ELR (cell line): ENCODE measurements at places on chromosomes 12 and 14.

DNA sequence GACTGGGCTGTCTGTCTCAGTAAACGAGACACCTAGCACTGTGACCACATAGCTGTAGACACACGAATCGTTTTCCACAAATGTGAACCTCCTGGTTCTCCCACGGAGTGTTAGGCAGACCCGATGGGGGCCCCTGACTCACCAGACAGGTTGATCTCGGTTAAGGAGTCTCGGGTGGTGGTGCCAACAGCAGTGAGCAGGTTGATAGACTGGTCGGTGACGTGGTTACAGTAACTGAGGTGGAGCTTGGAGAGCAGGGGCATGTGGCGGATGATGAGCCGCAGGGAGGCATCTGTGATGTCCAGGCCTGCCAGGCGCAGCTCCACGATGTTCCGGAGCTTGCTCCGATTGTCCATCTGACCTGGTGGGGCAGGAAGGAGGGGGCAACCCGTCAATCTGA is 39.8 kb downstream of the RNF34 start:
- no peak for DNase-seq

- DNase-seq: no peak
Measured at GRCh38 chr12:18965203-18965602, 164.3 kb upstream of the PLEKHA5 start.

GRCh38 chr12:10153271-10154144 is 18.4 kb downstream of the OLR1 start:
- DNase-seq: peak; percentile 77

DNA sequence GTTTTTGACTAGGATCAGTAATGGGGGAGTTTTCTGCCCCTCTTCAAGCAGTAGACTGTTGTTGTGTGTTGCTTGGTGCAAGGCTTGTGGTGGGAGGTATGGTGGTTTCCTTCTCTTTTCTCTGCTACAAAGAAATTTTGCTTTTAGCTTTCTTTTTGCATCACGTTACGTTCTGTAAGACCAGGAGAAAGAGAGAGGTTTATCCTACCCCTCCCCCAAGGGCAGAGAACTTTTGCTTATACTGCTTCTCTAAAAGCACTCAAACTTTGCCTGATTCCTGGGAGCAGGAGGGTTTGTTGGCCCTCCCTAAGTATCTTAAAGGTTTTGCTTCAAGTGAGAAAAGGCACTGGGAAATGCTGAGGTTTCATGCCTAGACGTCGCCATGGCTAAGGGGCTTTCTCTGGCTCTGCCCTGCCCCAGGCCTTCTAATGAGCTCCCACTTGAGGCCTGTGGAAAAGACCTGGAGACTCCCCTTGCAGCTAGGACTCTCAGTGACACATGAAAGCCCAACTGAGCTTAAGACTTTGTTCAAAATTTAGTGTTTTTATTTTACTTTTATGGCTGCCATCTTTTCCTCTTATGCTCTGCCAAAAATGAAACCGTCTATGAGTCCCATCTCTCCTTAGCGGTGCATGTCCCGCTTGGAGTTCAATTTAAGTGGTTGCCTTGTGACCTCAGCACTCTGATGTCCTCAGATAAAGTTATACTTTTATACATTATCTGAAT is 49.2 kb downstream of the EIF2S3B start:
- DNase-seq: no peak

- DNase-seq: no peak
Measured at GRCh38 chr14:87540339-87540738, 452.6 kb downstream of the GALC start.

DNA sequence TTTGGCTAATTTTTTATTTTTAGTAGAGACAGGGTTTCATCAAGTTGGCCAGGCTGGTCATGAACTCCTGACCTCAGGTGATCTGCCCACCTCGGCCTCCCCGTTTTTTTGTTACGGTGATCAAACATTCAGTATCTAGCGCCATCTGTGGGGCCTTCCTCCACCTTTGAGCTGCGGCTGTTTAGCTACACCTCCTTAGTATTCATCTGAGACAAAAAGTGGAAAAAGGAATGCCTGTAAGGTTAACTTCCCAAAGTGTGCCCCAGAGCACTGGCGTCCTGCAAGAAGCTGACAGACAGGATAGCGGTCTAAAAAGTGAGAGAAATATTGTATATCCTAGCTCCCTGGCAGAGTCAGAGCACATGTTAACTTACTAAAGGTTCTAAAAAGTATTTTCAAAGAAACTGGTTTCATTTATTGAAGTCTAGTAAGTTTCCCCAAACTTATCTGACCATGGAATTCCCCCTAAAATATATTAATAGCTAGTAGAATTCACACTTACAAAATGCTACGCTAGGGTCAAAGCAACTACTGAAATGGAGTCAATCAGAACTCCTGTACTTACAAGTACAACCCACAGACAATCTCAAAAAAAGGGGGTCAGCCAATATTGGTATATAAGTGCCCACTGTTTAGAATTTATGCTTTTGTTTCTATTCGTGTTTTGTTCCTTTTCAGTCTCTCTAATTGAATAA is 59.1 kb downstream of the DUSP16 start:
- DNase-seq: no peak

- DNase-seq: no peak
Measured at GRCh38 chr12:120175062-120175461, 19.5 kb downstream of the GCN1 start.

DNA sequence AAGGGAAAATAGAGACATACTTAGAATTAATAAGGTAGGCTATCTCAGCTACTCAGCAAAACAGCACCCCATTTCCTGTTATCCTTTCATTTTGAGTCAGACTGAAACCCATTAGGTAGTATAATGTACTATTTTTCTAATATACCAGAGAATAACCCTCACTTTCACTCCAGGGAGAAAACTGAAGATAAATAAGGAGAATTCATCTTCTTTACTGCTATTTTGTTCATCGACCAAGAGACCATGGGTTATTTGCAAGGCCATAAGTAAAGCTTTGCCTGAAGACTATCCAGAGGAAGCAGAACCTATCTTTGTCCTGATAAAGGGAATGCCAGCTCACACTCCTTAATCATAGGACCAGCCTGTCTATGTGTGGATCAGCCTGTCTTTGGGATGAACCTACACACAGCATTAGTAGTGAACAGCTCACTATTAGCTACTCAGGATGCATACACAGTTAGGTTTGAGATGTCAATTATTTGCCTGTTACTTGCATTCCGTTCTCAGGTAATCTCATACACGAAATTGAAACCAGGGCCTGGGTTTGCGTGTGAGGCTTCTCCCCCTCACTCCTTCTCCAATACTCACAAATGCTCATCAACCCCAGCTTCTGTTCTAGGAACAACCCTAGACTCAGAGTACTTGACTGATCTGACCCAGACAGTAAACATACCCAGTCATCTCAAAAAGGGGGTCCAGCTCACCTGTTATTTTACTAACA is 124.4 kb downstream of the DAD1 start:
- no peak for DNase-seq

DNA sequence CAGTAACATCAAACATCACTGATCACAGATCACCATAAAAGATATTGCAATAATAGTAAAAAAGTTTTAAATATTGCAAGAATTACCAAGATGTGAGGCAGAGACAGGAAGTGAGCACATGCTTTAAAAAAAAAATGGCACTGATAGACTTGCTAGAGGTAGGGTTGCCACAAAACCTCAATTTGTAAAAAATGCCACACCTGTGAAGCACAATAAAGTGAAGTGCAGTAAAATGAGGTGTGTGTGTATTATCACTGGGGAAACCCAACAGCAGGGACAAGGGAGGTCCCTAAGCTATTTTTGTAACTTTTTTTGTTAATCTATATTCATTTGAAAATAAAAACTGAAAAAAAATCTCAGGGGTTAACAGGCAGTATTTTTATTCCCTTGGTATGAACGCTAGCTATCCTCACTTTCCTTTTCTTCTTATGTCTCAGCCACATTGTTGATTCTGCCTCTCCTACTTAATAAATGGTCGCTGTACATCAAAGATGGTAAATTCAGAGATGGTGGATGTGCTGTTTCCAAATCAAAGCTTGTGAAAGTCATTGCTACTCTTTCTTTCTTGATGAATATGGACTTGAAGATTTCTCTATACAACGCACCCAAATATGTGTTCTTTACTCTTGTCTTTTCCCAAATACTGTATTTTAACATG is 14.0 kb upstream of the KLRD1 start:
- DNase-seq: no peak

DNA sequence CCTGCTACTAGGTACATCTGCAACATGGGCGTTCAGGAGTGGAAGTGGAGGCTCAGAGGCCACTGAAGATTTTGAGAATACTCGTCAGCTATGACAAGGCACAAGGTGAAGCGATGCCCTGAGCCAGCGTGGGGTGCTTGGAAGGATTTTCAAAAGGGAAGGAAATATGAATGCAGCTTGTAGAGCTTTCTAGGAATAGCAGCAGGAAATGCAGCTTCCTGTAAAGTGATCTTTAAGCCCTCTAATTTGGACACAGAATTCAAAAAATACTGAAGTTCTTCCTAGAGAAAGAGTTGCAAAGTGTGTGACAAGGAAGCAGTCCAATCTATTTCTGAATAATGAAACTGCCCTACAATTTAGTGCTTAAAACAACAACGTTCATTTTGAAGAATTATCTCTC is 13.2 kb upstream of the C1S start:
- DNase-seq: no peak

DNA sequence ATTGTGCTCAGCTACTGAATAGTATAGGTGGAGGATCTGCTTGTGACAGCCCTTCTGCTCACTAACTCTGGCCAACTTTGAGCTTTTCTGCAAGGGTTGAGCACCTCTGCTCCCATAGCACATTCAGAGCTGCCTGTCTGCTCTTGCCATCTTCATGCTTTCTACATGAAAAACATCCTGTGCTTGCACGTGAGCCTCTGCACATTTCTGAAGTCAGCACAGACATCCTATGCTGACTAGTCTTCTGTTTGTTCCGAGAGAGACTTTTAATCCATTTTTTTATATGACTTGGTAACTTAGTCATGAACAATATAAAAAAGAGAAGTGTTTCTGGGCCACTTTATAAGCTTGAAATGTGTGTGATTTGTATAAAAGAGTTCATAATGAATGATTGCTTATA is 969.3 kb downstream of the TMTC2 start:
- DNase-seq: no peak

DNA sequence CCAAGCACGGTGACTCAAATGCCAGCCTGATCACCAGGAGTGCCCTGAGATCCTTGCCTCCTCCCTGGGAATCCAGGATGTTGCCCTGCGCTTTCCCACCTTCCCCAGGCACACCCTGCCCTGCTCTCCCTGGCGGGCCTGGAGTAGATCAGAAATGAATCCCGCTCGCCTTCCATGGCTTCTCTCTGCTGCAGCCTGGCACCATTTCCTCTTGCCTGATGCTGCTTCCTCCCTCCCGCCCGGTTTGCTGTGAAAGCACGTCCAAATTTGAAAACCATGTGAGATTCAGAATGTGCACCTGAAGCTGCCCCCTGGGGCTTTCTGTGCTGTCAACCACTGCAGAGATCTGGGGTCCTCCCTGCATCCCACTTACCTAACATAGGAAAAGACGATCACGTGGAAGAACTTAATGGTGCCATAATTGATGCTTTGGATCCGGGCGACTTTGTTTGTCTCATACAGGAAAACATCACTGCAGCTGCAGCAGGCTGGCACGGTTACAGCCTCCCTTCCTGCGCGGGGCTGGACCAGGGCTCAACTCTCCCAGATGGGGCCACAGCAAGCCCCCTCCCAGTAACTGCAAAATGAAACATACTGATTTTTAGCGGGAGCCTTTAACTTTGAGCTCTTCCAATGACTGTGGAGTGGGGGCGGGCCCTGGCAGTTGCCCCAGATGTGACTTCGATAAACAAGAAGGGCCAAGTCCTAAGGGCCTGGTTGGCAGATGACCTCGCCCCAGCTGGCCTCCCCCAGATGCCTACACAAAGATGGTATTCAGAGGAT is 24.9 kb upstream of the C12orf76 start:
- peak; percentile 36 for DNase-seq

DNA sequence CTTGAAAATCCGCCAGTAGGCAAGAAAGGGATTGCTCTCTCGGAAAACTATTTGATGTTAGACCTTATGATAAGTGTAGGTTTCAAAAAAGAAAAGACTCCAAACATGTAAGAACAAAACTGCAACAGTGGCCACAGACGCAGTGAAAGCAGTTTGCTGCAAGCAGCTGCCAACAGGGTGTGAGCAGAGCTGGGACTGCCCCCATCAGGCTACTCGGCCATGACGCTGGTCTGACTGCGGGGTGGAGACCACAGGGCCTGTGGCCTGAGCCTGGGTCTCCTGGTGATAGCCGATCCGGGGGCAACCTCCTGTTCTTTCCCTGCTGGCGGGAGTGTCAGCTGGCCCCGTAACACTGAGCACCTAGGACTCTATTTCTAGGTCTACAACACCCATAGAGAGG is 63.2 kb downstream of the AMN start:
- DNase-seq: no peak

GRCh38 chr12:113006641-113007040 is 28.3 kb downstream of the OAS2 start:
- DNase-seq: no peak

- peak; percentile 40 for DNase-seq
Measured at GRCh38 chr12:70638639-70639360, 1.6 kb upstream of the PTPRB start.

GRCh38 chr12:119692997-119693396 is 25.1 kb downstream of the PRKAB1 start:
- DNase-seq: peak; percentile 78

DNA sequence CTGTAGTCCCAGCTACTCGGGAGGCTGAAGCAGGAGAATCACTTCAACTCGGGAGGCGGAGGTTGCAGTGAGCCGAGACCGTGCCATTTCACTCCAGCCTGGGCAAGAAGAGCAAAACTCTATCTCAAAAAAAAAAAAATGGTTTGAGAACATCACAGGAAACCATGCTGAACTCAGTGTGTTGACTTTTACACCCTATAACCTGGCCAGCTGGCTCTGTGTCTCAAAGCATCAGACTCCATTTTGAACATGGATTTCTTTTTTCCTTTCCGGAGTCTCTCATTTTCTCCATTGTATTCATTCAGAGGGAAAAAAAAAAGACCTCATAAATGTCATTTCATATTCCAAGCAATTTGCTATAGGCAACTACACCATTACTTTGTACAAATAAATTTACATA is 63.2 kb upstream of the FOXN3 start:
- no peak for DNase-seq

DNA sequence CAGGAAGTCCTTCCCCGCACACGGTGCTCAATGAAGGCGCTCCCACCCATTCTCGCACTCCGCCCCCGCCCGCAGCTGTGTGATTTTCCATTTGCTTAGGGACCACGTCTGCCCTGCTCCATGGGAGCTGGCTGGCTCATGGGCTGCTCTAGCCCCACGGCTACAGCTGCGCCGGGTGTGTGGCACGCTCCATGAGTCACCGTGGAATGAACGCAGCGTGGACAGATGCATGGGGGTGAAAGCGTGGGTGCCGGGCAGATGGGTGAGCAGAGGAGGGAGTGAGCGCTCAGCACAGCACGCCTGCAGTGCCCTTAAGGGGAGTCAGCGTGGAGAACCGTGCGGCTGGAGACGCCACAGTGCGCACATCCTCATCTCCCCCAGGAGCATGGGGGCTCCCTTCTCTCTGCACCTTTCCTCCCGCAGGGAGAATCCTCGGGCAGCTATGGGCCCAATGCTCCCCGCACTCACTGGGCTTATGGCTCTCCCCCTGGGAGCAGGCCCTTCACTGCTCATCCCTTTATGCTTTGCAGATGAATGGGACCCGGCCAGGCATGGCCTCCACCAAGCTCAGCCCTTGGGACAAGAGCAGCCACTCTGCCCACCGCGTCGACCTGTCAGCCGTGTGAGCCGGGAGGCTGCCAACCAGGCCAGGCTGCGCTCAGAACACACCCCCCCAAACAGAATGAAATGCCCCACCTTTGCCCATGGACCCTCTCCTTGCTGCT is 185.1 kb downstream of the ADGRD1 start:
- no peak for DNase-seq
